ENCODE measurements at places on chromosomes 13 and 19.

GRCh38 chr19:43316591-43317319, 36.7 kb upstream of the CD177 start:
- DNase-seq: peak; percentile 96

- no peak for DNase-seq
Observed at GRCh38 chr13:108961542-108962125, 332.2 kb downstream of the MYO16 start.

- no peak for DNase-seq
Observed at GRCh38 chr13:52374389-52374788, 31.6 kb downstream of the THSD1 start.

DNA sequence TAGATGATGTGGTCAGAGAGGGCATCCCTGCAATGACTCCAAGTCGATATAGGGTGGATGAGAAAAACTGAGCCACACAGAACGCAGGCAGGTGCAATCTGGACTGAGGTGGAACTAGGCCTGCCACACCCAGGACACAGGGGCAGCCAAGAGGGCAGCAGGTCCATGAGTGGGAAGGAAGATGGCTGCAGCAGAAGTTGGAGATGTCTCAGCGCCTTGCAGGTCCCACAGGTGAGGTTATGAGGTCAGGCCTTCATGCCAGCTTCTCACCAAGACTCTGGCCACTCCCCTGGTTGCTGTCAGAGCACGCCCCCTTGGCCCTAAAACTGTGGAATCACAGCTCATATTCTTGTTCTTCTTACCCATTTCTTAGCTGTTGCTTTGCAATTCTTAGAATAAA, 147.7 kb upstream of the VSTM2B start:
- DNase-seq: peak; percentile 31

- DNase-seq: no peak
Observed at GRCh38 chr19:47687906-47688305, 25.3 kb upstream of the EHD2 start.

DNA sequence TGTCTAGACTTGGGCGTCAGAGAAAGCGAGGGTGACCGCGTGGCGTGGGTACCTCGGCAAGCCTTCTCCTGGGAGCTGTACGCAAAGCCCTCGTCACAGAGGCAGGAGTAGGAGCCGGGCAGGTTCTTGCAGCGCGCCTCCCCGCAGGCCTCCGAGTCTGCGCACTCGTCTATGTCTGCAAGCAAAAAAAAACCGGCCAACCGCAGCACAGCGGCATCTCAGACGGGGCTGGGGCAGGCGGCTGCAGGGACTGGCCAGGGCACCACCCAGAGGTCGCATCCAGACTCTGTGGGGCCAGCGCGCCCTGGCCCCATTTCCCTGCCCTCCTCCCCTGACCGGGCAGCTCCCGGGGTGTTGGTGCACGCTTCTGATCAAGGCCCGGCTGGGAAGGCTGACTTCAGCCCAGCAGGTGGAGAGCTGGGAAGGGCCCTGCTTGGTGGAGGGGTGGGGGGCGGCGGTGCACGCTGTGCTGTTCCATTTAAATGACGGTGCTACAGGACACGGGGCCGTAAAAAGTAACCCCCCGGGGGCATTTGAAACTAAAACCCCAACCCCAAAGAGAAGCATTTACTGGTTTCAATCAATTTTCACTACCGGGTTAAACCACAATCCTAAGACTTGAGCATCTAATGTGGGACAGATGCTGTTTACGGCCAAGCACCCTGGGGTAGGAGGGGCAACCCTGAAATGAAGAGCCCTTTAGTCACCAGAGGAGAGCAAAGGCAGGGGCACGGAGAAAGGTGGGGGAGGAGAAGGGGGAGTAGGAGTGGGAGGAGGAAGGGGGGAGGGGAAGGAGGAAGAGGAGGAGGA, 28.2 kb downstream of the GAS6 start:
- DNase-seq: no peak

DNA sequence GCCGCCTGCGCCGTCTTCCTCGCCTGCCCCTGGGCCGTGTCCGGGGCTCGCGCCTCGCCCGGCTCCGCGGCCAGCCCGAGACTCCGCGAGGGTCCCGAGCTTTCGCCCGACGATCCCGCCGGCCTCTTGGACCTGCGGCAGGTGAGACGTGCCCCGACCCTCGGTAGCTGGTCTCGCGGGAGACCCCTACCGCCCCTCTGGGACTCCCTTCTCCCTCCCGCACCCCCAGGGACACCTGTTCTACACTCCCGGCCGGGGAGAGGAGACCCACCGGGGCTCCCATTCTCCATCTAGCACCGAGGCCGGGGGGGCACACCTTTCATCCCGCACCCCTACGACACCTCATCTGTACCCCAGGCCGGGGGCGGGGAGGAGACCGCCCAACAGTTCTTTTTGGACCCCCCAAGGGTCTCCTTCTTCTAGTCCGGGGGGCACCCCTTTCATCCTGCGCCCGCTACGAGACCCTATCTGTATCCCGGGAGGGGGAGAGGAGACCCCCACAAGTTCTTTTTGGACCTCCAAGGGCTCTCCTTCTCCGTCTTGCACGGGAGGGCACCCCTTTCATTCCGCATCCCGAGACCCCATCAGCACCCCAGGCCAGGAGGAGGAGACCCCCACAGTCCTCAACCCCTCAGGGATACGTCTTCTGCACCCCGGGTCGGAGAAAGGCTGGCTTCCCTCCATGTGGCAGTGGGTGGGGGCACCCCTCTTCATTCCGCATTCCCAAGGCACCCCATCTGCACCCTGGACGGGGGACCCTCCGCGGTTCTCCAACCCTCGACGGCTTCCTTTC, 533 bp downstream of the TNFSF9 start:
- DNase-seq: peak; percentile 47

DNA sequence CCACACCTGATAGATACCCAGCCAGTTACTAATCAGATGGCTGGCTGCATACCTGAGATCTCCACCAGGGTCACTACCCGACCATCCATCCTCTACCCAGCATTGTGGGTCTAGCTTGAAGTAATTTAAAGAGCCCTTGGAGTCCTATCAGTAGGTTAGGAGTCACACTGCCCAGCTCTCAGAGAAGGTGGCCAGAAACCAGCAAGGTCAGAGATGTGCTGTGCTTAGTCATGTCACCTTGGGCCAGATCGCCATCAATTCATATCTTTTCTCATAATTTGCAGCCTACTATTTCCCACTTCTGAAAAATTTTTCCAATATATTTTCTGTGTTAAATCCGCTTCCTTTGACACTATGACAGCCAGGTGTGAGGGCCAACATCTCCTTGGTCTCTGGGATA, 13.9 kb downstream of the SAMD4B start:
- no peak for DNase-seq

DNA sequence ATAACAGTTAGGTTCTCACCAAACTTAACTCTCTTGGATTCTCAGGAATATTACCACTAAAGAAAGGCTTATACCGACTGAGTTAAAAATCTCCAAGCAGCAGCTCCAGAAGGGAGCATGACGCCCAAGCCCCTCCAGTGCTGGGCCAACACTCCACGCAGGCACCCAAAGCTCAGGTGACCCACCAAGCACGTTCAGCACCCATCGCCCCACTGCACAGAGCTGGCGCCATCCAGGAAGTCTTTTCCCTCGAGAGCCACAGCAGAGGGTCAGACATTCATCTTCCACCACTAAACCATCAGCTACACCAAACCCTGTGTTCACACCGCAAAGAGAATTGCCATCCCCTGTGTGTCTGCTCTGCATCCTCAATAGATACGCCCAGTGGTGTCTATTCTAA, 65.7 kb downstream of the SOX1 start:
- no peak for DNase-seq

GRCh38 chr13:33283195-33283911, 2.2 kb downstream of the STARD13 start:
- DNase-seq: no peak

DNA sequence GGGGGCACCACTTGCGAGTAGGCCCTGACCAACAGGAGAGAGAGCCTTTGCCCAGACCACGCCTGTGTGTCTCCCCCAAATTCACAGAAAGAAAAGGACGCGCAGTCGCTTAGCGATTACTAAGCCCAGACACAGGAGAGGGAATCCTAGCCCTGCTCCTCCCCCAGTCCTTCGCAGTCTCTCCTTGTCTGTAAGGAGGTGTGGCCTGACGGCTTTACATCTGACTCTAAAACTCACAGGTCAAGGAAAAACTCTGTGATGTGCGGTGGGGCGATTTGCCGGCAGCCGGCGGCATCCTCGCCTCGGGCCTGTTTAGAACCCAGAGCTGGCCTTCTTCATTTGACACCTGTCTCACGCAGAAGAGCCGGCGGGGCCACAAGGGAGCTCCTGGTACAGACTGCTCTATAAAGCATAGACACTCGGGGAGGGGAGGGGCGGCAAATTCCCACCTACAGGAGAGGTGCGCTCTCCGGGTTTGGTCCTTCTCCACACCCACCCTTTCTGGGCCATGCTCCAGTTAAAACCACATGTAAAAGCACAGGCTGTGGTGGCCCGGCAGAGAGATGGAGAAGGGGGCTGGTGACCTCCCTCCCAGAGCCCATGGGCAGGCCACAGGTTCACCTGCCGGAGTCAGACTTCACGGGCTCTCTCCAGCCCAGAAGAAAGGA, 17.8 kb downstream of the GPR12 start:
- peak; percentile 63 for DNase-seq

- DNase-seq: peak; percentile 50
Observed at GRCh38 chr13:81986308-81986707, 1645.4 kb upstream of the SPRY2 start.

DNA sequence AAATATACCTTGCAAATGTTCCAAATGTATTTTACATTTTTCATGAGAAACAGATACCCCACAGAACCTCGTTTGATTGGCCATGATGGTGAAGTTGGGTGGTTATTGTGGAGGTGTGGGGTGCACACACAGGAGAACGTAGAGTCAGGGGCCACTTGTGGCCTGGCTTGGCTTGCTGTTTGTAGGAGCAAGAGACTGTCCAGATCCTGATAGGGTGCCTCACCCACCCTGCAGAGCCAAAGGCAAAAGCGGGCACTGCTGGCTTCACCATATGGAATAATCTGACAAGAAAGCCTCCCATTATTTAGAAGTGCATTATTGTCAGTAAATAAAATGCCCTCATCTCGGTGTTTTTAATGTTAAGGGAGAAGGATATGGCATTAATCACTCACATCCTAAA, 330.2 kb downstream of the TEX29 start:
- no peak for DNase-seq

- DNase-seq: peak; percentile 76
Observed at GRCh38 chr19:883661-884211, 9.3 kb downstream of the MED16 start.
